AG04450 (cell line): ENCODE measurements at places on chromosomes 1 and 21. TPM values are rescaled to one million over a fixed set of nuclear protein-coding genes. Genes with fewer than 3 reads are reported as not detected.
A peak's percentile ranks its signal among the peaks of the same experiment; 100 is the strongest.

DNA sequence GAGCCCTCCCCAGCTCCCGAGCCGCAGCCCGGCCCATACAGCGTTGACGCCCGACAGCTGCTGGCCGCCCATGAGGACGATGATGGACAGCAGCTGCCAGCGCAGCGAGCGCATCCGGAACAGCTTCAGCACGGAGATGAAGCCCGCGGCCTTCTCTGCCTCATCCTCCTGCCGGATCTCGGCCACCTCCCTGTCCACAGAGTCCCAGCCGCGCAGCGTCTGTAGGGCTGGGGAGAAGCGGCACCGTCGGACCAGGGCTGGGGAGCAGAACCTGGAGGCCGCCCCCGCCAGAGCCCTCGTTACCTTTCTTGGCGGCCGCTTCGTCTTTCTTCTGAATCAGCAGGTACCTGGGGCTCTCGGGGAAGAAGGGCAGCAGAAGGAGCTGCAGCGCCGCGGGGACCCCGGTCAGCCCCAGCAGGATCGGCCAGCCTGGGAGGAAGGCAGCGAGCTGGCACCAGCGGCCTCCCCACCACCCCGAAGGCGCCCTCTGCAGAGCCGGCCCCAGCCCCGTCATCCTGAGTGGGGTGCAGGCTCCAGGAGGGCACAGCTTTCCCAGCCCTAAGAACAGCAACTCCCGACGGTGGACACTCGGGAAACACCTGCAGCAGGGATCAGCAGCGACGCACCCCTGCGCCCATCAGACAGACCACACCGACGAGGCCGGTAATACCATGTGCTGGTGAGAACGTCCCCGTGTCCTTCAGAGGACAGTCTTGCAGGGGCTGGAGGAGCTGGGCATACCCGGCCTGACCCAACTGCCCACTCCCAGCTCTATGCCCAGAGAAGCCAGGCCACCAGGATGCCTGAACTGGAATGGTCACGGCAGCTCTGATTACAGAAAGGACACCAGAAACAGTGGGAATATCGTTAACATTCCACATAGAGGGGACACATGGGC, 13.8 kb upstream of the SLC2A7 start:
- DNase-seq, result no peak

TESK2 gene
- 2.5 and 2.6 TPM in 2 replicates for polyA plus RNA-seq

- peak; percentile 3 for DNase-seq
Observed at GRCh38 chr1:82160036-82160435, 359.3 kb downstream of the ADGRL2 start.

PEX11B gene
- 44.2 and 51.1 TPM in 2 replicates for polyA plus RNA-seq

DNA sequence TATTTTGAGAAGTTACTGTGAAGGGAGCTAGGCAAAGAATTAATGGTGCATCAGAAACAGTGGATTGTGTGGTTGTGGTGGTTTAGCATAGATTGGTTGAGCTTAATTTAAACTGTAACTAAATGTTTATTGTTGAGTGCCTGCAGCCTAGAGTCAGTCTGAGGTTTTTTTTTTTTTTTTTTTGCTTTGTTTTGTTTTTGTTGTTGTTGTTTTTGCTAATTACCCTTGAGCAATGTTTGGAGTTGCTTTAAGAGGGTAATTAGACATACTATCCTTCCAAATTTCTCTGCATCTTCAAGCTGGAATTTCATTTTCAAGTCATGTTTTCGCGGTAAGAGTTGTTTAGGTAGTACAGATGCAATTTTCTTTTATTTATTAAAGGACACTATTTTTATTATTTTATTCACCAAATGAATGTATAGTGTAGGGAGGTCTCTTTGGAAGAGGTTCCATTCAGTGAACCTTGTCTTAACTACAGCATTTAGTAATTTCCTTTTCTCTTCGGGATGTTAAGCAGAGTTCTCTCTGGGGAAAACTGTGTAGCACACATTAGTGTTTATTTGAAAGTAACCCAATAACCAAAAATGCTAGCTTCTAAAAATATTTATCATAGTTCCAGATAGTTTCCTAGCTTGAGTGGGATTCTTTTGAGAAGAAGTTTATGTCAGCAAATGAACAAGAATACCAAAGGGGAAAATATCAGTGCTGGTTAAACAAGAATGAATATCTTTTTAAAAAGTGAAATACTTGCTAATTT, 82.3 kb downstream of the CLIC4 start:
- no peak for DNase-seq

DNA sequence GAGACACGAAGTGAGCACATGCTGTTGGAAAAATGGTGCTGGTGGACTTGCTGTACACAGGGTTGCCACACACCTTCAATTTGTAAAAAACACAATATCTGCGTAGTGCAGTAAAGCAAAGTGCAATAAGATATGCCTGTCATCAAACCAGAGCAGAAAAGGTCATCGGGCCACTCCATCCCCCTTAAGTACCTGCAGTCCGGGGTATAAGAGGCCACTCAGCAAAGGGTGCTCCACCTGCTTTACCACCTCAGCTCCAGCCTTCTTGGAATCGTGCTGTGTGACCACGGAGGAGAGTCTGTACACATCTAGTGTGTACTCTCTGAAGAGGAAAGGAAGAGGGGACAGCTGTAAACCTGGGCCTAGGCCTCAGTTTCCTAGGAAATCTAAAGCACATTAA, 10.9 kb downstream of the YARS1 start:
- DNase-seq, result no peak

GRCh38 chr1:245195398-245195797, 40.6 kb downstream of the KIF26B start:
- no peak for DNase-seq
